ENCODE measurements at places on chromosomes 12 and 14.

DNA sequence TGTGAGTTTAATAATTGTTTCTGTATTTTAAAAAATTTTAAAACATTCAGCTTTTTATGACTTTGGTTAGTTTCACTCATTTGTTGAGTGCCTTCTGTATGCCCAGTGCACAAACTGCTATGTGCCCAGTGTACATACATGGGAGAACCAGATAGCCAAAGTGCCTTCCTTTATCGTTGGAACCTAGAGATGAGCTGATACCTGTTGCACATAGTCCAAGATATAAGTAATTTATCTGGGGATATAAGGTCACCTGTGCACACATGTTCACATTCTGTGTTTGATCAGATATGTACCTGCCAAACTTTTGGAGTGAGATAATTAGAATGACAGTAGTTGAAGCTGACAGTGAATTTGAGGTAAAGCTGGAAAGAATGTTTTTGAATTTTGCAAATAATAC, 37.9 kb downstream of the RAB21 start:
- no peaks in the 10 kb centered on the region for H3K36me3 ChIP-seq
- no peaks in the 10 kb centered on the region for H3K27me3 ChIP-seq
- H3K27ac ChIP-seq, result no peak overlapping the region
- H3K4me3 ChIP-seq, result no peak overlapping the region
- no peaks in the 10 kb centered on the region for H3K4me1 ChIP-seq
- DNase-seq, result no peak

DNA sequence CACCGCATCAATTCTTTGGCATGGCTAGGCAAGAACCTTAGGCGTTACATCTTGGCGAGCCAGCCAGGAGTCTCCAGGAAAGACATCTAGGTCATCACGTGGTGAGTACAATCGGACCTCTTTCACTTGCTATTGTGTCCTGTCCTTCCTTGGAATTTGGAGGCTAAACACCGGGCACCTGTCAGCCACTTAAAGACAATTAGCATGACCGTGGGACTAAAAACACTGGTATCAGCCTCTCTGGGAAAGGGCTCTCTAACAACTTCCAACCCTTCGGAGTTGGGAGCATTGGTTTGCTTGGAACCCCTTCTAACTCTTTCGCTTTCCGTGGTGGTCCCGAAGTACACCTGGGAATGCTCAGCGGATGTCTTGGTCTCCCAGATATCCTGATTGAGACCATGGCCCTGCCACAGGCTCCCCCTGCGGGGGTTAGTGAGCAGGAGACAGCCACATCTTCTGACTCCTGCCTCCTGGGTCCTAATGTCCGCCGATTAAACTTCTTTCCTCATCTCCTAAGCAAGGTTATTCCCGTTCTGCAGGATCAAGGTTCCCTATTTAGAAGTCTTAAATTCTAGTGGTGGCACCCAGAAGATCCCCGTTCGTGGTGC, 971.7 kb downstream of the FSCB start:
- no peaks in the 10 kb centered on the region for H3K4me1 ChIP-seq
- no peaks in the 10 kb centered on the region for H3K27me3 ChIP-seq
- no peaks in the 10 kb centered on the region for H3K36me3 ChIP-seq
- no peak overlapping the region for H3K4me3 ChIP-seq
- DNase-seq, result no peak

- H3K36me3 ChIP-seq, result no peaks in the 10 kb centered on the region
- H3K4me3 ChIP-seq, result no peak overlapping the region
- no peaks in the 10 kb centered on the region for H3K27me3 ChIP-seq
- no peak overlapping the region for H3K27ac ChIP-seq
- no peaks in the 10 kb centered on the region for H3K4me1 ChIP-seq
Measured at GRCh38 chr12:74412606-74413230, 124.9 kb upstream of the ATXN7L3B start.

- H3K36me3 ChIP-seq, result no peaks in the 10 kb centered on the region
- no peaks in the 10 kb centered on the region for H3K4me1 ChIP-seq
- no peak for DNase-seq
- no peak overlapping the region for H3K27ac ChIP-seq
- H3K4me3 ChIP-seq, result no peak overlapping the region
Measured at GRCh38 chr12:46839964-46840363, 14.2 kb upstream of the SLC38A4 start.

GRCh38 chr12:88132392-88132791, 9.5 kb downstream of the CEP290 start:
- no peaks in the 10 kb centered on the region for H3K27me3 ChIP-seq
- no peaks in the 10 kb centered on the region for H3K36me3 ChIP-seq
- no peaks in the 10 kb centered on the region for H3K4me1 ChIP-seq
- no peak overlapping the region for H3K4me3 ChIP-seq
- no peak for DNase-seq
- no peak overlapping the region for H3K27ac ChIP-seq

DNA sequence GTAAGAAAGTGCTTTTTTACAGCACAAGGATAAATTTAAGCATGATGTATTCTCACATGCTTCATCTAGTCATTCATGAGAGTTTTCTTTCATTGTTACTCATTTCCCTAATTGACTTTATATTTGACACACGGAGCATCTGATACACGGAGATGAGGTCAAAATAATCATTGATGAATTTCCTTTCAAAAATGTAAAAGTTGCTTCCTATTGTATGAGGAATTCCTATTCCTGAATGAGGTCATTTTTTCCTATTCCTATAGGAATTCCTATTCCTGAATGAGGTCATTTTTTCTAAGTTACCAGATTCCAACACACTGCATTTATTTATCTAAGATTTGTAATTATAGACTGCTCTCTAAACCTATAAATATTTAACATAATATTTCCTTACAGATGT, 316.7 kb upstream of the KITLG start:
- H3K36me3 ChIP-seq, result no peaks in the 10 kb centered on the region
- no peak for DNase-seq

GRCh38 chr12:113467502-113468364, 3.9 kb downstream of the LHX5 start:
- H3K27ac ChIP-seq, result no peak overlapping the region
- H3K27me3 ChIP-seq, result peaks cover 85% of the 10 kb centered on the region
- no peaks in the 10 kb centered on the region for H3K36me3 ChIP-seq
- peaks cover 10% of the 10 kb centered on the region for H3K4me1 ChIP-seq
- DNase-seq, result no peak
- peak overlapping the region; percentile 10 for H3K4me3 ChIP-seq

- DNase-seq, result no peak
- H3K4me1 ChIP-seq, result peaks cover 12% of the 10 kb centered on the region
- H3K4me3 ChIP-seq, result no peak overlapping the region
Measured at GRCh38 chr14:21108791-21109190, 7.9 kb downstream of the TMEM253 start.

DNA sequence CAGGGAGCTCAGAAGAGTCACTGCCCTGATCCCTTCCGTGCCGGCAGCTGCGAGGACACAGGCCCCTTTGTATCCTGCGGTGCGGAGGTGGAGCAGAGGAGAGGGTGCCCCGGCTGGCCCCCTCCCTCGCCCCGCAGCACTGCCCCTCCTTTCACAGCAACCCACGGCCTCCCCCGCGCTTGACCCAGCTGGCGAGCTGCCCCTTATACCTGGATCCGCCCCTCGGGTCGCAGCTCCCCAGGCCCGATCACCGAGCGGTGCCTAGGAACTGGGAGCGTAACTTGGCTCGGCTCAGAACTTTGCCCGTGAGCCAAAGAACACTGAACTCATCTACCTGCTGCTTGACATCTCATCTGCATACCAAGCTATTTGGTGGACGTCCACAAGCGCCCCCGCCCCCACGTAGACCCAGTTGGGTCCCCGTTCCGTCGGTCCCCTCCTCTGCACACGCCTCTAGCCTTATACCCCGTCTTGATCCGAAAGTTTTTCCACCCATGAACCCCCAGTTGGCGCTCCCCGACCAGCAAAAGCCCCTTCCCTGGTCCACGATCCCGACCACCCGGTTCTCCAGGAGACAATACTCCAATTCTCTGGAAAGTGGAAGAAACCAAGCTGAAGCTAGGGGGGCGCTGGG, 697 bp upstream of the DNAJC14 start:
- DNase-seq, result peak; percentile 27
- H3K4me3 ChIP-seq, result peak overlapping the region; percentile 52
- no peaks in the 10 kb centered on the region for H3K27me3 ChIP-seq
- peaks cover 12% of the 10 kb centered on the region for H3K4me1 ChIP-seq
- peak overlapping the region; percentile 82 for H3K27ac ChIP-seq

GRCh38 chr14:94021416-94022157, 4.6 kb upstream of the OTUB2 start:
- no peaks in the 10 kb centered on the region for H3K4me1 ChIP-seq
- no peak overlapping the region for H3K4me3 ChIP-seq
- DNase-seq, result no peak
- no peak overlapping the region for H3K27ac ChIP-seq
- H3K27me3 ChIP-seq, result no peaks in the 10 kb centered on the region

DNA sequence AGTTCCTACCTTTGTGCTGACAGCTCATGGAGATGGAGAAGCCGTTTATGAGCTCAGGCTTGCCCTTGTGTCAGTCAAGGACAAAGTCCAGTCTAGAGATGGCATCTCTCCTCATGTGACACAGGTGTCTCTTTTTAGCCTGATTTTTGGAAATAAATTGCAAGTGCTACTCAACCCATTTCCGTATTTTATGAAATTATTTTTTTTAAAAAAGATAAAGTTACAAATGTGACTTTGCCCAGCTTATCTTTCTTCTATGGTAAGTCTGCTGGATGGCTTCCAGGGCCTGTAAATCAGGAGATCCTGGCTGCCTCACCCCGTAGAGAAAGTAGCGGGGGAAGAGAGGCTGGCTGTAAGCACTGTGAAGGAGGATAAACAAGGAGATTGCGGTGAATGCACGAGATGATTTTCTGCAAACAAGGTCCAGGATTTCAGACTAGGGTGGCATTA, 169.7 kb downstream of the MYRFL start:
- no peaks in the 10 kb centered on the region for H3K27me3 ChIP-seq
- H3K27ac ChIP-seq, result no peak overlapping the region
- DNase-seq, result peak; percentile 7
- no peaks in the 10 kb centered on the region for H3K36me3 ChIP-seq
- no peak overlapping the region for H3K4me3 ChIP-seq

- H3K36me3 ChIP-seq, result no peaks in the 10 kb centered on the region
- peak; percentile 40 for DNase-seq
- H3K4me3 ChIP-seq, result peak overlapping the region; percentile 58
- H3K4me1 ChIP-seq, result no peaks in the 10 kb centered on the region
- peak overlapping the region; percentile 70 for H3K27ac ChIP-seq
Measured at GRCh38 chr12:94872971-94873733, 130.3 kb downstream of the NDUFA12 start.

- no peaks in the 10 kb centered on the region for H3K36me3 ChIP-seq
- no peaks in the 10 kb centered on the region for H3K4me1 ChIP-seq
- H3K4me3 ChIP-seq, result no peak overlapping the region
- H3K27ac ChIP-seq, result no peak overlapping the region
- DNase-seq, result no peak
Measured at GRCh38 chr12:24997496-24997895, 48.6 kb upstream of the BCAT1 start.

DNA sequence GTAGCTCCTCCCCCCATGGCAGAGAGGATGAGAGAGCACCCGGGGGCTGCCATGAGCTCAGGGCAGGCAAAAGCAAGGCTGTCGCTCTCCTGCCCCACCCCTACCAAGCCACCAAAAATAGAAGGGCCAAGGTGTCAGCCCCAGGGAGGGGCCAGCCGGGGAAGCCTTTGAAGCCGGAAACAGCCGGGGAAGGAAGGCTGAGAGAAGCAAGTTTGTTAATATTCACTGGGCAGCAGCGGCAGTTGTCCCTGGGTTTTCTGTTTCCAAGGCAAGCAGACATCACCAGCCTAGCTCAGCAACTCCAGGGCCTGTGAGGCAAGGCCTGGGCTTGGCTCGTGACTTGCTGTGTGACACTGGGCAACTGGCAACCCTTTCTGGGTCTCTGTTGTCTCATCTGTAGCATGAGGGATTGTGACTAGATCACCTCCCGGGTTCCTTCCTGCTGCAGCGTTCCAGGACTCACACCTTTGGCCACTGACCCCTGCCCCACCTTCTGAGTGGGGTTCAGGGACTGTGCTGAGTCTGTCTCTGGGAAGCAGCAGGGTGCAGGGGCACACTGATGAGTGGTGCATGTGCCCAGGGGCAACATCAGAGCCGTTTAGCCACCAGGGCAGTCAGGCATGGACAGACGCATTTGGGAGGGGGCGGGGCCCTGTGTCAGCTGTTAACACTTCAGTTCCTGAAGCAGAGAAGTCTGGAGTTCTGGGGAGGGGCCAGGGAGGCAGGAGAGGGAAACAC, 24.3 kb downstream of the SYNDIG1L start:
- H3K4me3 ChIP-seq, result no peak overlapping the region
- no peaks in the 10 kb centered on the region for H3K36me3 ChIP-seq
- DNase-seq, result no peak
- H3K27ac ChIP-seq, result no peak overlapping the region
- H3K4me1 ChIP-seq, result peaks cover 4% of the 10 kb centered on the region

DNA sequence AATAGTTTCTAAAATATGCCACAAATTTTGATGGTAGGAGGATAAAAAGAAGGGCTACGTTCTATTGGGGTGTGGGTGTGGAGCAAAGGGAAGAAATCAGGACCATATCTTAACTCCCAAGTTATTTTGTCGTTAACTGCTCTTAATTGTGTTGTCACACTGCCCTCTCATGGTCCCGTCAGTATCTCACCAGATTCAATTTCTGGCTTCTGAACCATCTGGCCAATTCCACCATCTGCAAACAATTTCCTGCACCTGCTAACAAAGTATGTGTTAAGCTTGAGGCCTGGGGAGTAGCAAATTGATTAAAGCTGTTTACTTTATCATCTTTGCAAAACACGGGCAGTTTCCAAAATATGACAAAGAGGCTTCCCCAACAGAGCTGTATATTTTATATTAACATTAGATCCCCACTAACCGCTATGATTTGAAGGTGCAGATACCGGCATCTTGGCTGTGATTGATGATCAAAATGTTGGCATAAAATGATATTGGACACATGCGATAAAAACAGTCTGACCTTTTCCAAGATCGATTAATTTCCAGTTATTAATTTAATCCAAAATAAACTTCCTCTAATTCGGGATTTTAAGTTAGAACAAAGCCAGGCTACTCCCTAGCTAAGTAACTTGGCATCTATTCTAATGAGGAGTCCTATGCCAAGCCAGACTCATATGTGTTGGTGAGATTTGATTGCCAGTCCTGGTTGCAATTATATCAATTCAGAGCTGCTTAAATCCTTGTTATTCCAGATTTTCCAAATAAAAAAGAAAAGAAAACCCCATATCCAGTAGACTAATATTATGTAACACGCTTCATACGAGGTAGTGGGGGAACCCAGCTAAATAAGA, 6.9 kb upstream of the DNM1L start:
- peak; percentile 32 for DNase-seq
- no peaks in the 10 kb centered on the region for H3K27me3 ChIP-seq
- no peaks in the 10 kb centered on the region for H3K36me3 ChIP-seq
- no peaks in the 10 kb centered on the region for H3K4me1 ChIP-seq
- H3K4me3 ChIP-seq, result no peak overlapping the region
- no peak overlapping the region for H3K27ac ChIP-seq

GRCh38 chr12:56753566-56753965, 1.4 kb upstream of the PRIM1 start:
- no peaks in the 10 kb centered on the region for H3K27me3 ChIP-seq
- H3K4me1 ChIP-seq, result peaks cover 5% of the 10 kb centered on the region
- H3K4me3 ChIP-seq, result no peak overlapping the region
- no peaks in the 10 kb centered on the region for H3K36me3 ChIP-seq
- H3K27ac ChIP-seq, result no peak overlapping the region

Data from prostate gland (tissue), 2 donors.